ENCODE measurements at places on chromosomes 1 and 21.

DNA sequence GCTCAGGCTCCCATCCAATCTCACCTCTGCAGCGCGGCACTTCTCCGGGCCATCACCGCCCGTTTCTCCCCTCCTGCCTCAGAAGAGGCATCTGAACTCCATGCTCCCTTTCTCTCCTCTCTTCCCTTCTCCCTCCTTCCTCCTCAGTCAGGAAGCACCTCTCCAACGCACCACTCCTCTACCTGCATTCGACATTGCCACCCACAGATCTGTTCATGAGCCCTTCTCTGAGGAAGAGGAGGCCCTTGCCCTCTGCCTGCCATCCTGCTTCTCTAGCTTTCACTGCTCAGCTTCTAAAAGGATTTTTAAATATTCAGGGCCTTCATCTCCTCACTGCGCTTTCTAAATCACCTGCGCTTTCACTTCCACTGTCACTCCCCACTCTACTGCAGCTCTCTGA is 120.0 kb downstream of the KIAA0319L start:
- no peak for DNase-seq

DNA sequence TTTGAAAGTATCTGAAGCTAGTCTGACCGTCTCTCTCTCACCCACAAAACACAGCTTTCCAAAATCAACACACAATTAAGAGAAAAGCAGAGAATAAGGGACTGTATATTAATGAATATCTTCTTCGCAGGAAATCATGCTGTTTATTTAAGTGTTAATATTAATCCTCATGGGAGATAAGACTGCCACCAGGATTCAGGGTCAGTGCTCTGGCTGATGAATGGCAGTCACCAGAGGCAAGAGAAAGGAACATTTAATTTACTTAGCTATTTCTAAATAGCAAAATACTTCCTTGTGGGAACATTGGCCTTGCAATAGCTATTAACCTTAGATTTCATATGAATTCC is 2.2 kb downstream of the SCYL3 start:
- no peak for DNase-seq

DNA sequence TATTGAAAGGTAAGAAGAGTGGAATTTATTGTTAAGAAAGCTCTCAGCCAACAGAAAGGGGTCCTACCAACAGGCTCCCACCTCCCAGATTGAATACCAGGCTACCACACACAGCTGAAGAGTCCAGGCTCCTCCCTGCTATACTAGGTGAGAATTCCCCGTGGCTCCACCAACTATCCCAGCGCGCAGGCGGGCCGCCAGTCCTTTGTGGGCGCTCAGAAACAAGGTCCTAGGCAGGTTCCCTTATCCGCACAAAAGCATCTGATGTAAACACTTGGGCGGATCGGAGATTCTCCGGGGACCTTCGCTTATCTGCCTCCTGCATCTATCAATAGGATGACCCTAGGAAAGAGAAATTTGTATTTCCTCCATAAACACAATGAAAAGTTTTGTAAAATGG is 423.9 kb upstream of the ADGRL4 start:
- DNase-seq = no peak

DNA sequence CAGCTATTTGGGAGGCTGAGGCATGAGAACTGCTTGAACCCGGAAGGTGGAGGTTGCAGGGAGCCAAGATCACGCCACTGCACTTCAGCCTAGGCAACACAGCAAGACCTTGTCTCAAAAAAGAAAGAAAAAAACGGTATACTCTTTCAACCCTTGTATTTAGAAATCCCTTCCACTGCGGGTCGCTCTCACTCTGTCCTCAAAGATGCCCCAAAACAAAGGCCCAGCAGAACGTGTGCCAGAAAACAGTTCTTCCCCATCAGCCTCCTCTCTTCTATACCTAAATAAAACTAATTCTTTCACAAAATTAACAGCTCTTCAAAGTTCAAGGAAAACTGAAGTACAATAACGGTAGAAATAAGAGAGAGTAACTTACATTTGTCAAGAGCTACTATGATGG is 13.2 kb downstream of the SETD4 start:
- no peak for DNase-seq
